Kidney epithelial cell (primary cell): ENCODE measurements at places on chromosomes 6 and 20. TPM values are rescaled to one million over a fixed set of nuclear protein-coding genes. Genes with fewer than 3 reads are reported as not detected.

GRCh38 chr20:62120365-62120762 is 1.9 kb upstream of the LSM14B start:
- no peak for DNase-seq

The ADGRG6 gene
- 30.3 and 39.1 TPM in 2 replicates for total RNA-seq

- DNase-seq = no peak
Observed at GRCh38 chr20:48837014-48837413, 9.2 kb upstream of the PREX1 start.

The RIPOR2 gene
- 0.79 and 1.8 TPM in 2 replicates for total RNA-seq

The C20orf144 gene
- not detected in 2 replicates for total RNA-seq

The PTCRA gene
- total RNA-seq = not detected in 2 replicates

DNA sequence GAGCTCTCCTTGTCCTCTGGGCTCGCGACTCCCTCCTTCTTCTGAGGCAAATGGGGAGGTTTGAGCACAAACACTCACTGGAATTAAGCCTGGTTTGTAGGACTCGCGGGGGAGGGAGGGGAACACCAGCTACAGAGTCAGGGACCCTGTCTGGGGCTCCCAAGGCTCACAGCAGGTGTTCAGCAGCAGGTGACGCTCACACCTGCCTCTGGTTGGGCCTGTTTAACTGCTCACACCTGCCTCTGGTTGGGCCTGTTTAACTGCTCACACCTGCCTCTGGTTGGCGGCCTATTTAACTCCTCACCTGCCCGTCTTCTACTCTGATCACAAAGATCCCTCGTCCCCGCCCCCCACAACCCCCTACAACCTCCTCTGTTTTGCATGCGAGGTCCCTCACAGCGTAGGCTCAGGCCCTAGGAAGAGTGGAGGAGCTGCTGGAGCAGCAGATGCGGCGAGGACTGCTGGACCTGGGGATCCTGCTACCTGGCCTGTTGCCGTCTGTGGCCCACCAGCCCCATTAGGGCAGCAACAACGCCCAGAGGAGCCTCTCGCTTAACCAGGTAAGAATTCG is 181.9 kb downstream of the ERMARD start:
- DNase-seq = no peak

The NKAIN4 gene
- 65.4 and 107 TPM in 2 replicates for total RNA-seq

DNA sequence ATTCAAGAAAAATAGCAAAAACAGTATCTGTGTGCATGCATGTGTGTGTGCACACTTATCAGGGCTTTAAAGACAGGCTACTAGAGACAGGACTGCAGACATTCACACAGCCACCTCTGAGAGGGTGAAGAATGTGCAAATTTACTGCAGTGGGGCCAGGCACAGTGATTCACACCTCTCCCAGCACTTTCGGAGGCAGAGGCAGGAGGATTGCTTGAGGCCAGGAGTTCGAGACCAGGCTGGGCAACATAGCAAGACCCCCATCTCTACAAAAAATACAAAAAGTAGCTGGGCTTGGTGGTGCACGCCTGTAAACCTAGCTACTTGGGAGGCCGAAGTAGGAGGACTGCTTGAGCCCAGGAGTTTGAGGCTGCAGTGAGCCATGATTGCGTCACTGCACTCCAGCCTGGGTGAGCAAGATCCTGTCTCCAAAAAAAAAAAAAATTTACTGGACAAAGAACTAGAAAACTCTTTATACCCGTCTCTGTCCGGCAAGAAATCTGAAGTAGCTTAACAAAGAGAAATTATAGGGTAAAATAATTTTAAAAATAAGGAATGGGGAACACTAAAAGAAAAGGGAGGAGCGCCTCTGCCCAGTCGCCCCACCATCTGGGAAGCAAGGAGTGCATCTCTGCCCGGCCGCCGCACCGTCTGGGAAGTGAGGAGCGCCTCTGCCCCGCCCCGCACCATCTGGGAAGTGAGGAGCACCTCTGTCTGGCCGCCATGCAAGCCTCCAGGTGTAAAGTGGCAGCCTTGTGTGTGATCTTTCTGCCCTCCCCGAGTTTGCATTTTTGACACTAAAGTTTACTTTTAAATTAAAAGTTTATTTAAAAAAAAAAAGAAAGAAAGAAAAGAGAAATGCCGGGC is 105.1 kb downstream of the ZMYND8 start:
- no peak for DNase-seq

- no peak for DNase-seq
Observed at GRCh38 chr6:157503018-157503747, 122.2 kb downstream of the ZDHHC14 start.

GRCh38 chr6:70135219-70136160 is 167.4 kb downstream of the COL9A1 start:
- no peak for DNase-seq
